Hematopoietic multipotent progenitor cell treated with erythropoietin and hydrocortisone succinate and interleukin-3 and kit ligand, for 15 days (in vitro differentiated cells): ENCODE measurements at places on chromosomes 6 and 20.

DNA sequence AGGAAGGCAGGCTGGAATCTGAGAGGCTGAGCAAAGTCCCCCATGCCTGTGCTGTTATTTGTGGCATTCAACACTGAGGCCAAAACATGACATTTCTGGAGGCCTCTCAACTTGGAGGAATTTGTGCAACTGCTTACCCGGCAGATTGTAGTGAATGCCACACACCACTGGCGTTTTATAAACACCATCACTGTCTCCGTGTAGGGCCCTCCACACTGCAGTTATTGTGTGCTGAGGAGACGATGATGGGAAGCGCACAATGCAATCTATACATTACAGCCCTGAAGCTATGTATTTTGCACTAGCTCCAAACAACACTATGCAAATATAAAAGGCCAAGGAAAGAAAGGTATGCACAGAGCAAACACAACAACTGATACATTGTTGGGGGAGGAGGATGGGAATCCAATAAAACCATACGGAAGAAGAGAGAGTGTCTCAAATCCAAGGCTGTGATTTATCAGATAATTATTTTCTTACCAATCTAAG is 106.5 kb downstream of the SMLR1 start:
- no peak for DNase-seq

- no peak for DNase-seq
Measured at GRCh38 chr6:124090491-124090890, 286.8 kb downstream of the NKAIN2 start.

DNA sequence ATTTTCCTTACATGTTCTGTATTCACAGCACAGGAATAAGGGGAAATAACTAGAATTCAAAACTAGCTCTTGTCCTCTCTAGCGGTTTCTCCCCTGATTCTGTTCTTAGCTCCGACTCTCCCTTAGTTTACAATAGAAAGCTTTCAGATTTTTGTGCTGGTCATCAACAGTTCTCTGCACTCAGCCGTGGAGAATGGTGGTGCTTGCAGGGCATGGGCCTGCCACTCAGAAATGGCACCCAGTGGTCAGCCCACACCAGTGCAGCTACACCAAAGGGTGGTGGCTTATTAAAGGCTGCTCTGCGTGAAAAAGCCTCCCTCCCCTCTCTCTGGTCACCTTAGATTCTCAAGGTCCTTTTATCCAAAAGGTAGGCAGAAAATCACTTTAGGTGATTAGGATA is 123.5 kb downstream of the SASH1 start:
- no peak for DNase-seq

DNA sequence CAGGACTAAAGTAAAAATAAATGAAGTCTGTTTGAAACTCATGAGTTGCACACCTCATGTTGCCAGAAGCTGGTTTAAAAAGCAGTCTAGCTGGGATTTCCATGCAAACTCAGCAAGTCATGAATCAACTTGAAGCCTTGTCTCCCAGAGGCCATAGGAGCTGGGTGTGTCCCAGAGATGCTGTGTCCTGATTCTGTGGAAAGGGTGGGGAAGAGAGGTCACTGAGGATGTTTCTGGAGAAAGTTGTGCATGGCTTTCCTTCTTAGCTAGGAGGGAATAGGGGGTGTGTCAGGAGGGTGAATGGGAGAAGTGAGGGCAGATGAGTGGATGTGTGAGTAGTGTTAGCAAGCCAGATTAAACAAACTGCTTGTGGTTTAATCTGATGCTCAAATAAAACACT is 111.3 kb downstream of the ADAT2 start:
- no peak for DNase-seq

- DNase-seq, result no peak
Measured at GRCh38 chr6:130602151-130602770, 224.9 kb upstream of the SMLR1 start.

DNA sequence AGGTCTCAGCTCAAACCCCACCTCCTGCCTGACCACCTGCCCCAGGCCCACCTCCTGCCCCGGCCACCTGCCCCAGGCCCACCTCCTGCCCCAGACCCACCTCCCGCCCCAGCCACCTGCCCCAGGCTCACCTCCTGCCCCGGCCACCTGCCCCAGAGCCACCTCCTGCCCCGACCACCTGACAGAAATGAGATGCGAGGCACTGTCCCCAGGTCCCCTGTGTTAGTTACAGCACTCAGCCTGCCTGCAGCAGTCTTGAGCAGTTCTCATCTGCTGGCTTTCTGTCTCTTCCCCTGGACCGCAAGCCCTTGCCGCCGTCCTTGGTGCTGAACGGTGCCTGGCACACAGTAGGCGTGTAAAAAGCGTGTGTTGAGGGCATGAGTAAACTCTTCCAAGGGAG is 79.5 kb downstream of the CDH4 start:
- DNase-seq, result no peak

DNA sequence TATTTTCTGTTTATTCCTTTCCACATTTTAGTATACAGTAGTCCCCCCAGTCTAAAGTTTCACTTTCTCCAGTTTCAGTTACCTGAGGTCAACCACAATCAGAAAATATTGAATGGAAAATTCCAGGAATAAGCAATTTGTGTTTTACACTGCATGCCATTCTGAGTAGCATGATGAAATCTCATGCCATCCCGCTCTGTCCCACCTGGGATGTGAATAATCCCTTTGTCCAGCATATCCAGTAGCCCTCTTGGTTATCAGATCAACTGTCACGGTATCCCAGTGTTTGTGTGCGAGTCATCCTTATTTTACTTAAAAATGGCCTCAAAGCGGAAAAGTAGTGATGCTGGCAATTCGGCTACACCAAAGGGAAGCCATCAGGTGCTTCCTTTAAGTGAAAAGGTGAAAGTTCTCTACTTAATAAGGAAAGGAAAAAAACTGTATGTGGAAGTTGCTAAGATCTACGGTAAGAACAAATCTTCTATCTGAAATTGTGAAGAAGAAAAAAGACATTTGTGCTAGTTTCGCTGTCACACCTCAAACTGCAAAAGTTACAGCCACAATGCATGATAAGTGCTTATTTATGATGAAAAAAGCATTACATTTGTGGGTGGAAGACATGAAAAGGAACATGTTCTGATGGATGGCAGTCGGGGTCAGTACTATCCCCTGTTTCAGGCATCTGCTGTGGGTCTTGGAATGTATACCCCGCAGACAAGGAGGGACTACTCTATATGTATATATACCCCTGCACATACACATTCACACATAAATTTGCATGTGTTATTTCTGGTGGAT is 11.3 kb downstream of the NOX3 start:
- no peak for DNase-seq

GRCh38 chr20:53081916-53082863 is 110.0 kb downstream of the TSHZ2 start:
- no peak for DNase-seq

DNA sequence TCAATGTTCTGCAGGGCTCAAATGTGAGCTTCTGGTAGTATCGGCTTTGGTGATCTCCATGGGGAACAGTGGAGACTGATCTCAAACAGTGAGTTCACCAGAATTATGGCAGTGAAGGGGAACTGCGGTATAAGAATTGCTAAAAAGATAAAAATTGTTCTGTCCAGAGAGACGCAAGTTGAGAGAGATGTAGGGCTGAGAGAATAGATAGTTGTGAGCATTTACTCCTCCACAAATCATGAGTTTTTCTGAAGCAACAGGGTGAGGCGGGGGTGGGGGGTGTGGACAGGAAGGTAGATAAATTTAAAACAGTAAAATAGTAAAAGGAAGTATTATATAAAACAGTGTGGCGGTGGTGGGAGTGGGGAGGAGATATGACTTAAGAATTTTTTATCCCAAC is 98.6 kb upstream of the NEDD9 start:
- no peak for DNase-seq

DNA sequence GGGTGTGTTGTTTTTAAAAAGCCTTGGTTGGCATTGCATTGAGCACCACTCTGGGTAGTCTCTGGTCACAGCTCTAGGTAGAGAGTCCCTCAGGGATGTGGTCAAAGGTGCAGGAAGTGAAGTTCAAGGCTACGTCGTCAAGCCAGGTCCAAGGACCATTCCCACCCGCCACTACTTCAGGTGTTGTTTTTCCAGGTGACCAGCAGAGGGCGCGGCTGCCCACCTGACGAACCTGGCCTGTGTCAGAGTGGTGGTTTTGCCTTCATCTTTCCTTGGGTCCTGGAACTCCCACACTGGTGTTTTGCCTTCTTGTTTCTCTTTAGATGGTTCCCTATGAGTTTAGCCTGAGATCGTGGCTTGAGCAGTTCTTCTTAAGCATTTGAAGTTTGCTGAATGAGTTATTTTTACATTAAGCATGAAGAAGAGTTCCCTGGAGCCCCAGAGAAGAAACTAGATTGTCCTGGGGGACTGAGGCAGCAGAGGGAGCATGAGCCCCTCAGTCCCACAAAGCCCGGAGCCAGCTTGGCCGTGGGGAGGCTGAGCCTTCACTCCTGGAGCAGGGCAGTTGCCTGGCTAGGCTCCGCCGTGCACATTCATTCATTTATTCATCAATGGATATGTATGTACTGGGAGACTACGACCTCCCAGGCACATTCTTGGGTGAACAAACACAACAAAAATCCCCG is 5.6 kb upstream of the PHACTR3 start:
- DNase-seq, result peak; percentile 21

DNA sequence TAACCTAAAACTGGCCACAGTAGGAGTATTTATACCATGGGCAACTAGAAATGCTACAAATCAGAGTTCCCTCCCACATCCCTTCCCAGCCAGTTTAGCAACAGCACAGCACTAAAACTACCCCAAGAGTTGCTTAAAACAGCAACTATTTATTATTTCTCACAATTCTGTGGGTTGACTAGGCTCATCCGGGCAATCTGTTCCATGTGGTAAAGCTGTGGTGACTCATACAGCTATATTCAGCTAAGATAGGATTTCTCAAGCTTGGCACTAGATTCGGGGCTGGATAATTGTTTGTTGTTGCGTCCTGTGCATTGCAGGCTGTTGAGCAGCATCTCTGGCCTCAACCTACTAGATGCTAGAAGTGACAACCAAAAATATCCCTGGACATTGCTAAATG is 8.6 kb upstream of the HECA start:
- no peak for DNase-seq

DNA sequence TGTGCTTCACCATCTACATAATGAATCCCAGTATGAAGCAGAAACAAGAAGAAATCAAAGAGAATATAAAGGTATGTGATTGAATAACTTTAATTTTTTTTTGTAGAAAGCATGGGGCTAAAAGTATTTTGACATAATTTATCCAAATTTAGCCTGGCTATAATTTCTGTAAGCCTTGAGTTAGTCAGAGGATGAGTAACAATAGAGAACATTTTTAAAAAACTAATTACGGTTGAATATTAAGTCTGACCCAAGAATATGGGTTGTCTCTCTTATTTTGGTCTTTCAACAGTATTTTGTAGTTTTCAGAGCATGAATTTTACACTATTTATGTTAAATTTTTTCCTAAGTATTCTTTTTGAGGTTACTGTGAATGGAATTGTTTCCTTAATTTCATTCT is 2.5 kb downstream of the GMNN start:
- DNase-seq, result no peak

DNA sequence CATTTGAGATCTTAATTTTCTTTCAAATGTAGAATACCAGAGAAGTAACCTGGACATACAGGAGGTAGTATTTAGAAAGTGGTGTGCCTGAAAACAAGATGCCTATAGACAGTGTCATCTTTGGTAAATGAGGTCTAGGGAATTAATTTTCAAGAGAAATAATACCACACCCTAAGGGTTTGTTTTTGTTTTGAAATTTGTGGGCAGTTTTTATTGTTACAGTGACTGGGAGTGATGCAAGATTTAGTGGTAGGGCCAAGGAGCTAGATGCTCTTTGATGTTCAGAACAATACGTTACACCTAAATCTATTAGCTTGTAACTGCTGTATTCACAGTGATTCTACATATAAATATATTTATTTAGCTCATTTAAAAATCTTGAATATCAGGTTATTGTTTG is 856.5 kb upstream of the MAP3K7 start:
- no peak for DNase-seq

GRCh38 chr6:93165850-93166430 is 253.4 kb downstream of the EPHA7 start:
- no peak for DNase-seq

- no peak for DNase-seq
Measured at GRCh38 chr6:90694802-90695201, 107.9 kb upstream of the MAP3K7 start.

- DNase-seq, result no peak
Measured at GRCh38 chr6:131565056-131565455, 8.0 kb upstream of the ARG1 start.

GRCh38 chr20:39163993-39164392 is 201.8 kb downstream of the DHX35 start:
- DNase-seq, result no peak

GRCh38 chr6:118522422-118522821 is 25.7 kb upstream of the PLN start:
- no peak for DNase-seq

DNA sequence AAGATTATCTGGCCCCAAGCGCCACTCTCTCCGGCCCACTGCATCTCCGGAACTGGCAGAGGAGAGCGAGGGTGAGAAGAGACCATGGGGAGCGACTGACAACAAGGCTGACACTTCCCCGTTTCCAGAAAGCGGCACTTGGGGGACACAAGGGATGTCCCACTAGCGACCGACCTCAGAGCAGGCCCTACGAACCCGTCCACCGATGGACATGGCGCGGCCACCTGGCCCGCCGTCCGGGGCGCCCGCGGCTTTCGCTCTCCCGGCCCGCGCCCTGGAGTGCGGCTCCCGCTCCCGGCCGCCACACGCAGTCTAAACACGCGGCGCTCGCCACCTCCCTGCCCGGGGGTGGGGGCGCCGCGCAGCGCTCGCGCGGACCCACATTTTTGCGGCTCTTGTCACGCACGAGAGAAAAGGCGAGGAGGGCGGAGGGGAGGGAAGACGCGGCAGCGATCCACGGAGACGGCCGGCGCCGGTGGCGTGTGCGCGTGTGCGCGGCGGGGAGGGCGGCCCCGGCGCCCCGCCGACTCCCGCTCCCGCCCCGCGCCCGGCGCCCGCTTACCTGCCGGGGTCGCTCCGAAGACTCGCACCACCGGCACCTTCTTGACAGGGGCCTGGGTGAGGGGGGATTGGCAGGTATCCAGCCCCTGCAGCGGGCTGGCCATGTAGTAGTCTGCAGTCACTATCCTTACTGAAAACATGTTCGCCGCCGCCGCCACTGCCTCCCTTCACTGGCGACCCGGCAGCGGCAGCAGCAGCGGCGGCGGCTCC is 645 bp downstream of the REV3L start:
- peak; percentile 54 for DNase-seq

GRCh38 chr6:39731565-39731964 is 6.4 kb upstream of the KIF6 start:
- DNase-seq, result no peak

DNA sequence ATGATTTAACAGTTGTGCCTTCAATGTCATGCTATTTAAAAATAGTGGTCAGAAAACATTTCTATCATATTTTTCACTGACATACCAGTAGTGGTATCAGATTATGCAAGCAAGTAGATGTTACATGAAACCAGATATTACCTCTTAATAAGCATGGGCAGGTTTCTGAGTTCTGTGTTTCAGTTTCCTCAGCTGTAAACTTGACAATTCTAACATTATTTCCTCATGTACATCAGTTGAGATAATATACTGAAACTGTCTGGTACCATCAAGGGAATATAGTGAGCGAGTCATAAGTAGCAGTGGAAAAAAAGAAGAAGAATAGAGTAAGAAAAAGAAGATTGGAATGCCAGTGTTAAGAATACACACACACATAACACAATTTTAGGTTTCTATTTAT is 477.9 kb upstream of the MANEA start:
- DNase-seq, result no peak
